ENCODE measurements at places on chromosomes 13 and 19.
A peak's percentile ranks its signal among the peaks of the same experiment; 100 is the strongest.

- no peak for DNase-seq
These were observed 61.2 kb downstream of the COLGALT1 start for GRCh38 chr19:17616686-17616960.

- DNase-seq = no peak
These were observed 270.8 kb downstream of the SPRY2 start for GRCh38 chr13:80070024-80070703.

GRCh38 chr19:46066471-46066870 is 25.7 kb upstream of the IGFL4 start:
- no peak for DNase-seq

GRCh38 chr19:57319869-57320179 is 448 bp upstream of the ZNF543 start:
- no peak for DNase-seq

DNA sequence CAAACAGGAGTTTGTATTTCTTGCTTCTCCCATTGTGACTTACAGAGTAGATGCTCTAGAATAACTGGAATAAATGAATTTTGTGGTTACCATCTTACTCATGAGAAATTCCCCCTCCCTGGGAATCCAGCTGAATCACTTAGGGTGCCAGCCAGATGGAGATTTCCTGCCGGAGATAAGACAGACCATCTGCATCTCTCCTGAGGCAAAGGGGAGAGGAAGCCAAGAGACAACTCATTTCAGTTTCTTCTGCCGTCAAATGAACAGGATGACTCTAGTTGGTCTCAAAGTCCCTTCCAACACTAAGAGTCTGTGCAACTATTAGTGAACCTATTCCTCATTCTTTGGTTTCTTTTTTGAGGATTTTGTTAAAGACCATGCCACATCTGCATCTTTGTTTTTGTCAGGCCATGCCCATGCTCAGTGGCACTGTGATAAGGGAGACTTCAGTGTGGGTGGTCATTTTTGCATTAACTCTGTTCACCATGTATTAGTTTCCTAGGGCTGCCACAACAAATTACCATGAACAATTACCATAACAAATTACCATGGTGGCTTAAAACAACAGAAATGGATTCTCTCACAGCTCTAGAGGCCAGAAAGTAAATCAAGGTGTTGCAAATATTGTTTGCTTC is 112.8 kb downstream of the NDFIP2 start:
- no peak for DNase-seq

- DNase-seq = no peak
These were observed 32.4 kb upstream of the OXGR1 start for GRCh38 chr13:97026531-97027161.

DNA sequence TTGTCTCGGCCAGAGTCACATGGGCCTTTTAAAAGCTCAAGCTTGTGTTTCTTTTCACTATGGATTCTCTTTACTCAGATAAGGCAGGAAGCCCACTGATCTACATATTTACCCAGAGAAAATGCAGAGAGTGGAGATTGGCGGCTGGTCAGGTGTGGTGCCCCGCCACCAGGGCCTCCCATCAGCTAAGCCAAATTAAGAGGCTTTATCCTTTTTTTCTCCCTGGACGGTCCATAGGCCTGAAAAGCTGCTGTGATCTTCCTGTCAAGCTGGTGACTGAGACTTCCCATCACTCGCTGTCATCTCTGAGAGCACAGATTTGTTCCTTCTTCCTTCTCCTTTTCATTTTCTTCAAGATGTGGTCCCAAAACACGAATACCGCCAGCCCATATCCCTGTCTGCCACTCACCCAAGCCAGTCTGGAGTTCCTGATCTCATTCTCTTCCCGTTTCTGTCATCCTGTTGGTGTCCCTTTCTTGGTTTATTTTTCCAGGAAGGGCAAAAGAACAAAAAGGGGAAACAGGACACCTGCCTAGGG is 1.9 kb downstream of the SAFB start:
- no peak for DNase-seq

DNA sequence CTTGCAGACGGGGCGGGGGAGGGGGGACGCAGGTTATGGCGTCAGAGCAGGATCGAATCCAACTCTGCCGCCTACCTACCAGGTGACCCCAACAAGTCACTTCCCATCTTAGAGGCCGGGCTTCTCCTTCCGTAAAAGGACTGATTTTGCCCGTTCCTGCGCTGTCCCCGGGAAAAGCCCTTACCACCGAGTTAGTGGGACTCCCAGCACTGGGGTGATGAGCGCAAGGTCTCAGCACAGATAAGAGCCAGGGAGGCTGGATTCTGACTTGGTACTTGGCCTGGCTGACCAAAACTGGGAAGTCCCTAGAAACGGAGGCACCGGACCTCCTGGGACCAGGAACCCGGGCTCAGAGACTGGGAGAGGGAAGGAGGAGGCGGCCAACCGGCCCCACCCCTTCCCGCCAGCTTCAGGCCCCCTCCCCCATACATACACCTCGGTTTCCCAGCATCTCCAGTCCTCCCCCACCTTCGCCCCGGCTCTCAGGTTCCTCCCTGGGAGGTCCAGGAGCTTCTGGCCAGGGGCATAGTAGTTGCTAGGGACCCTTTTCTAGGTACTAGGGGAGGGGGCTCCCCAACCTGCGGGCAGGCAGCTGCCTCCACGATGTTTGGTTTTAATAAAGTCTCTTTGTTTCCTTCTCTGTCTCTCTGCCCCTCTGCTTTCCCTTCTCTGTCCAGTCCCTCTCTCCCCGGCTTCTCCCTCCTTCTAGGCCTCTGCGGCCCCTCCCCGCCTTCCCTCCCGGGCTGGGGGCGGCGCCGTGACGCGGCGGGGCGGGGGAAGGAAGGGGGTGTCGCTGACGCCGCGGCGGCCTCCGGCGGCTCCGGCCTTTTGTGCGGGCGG is at the start of gene GRAMD1A:
Gene GRAMD1A (plus strand): TSS at position 826 of the 840 bp plus-strand sequence. CDS start 156 bp downstream, outside the sequence.
- peak; percentile 90 for DNase-seq

GRCh38 chr13:48726711-48727110 is 73.0 kb downstream of the CYSLTR2 start:
- DNase-seq = no peak

DNA sequence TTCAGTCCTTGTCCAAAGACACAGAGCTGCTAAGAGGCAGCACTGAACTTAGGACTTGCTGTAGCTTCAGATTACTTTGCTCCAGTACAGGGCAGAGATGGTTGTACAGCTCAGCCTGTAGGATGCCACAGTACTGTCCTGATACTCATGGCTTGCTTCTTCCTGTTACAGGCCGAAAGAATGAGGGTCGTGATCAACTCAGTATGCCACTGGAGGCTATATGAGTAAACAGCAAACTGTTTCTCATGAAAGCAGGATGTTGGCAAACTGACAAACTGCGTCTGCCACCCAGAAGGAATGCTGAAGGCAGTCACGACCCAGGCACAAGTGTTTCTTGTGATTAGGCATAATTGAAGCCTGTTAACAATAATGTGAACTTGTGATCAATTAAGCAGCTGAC is 2.8 kb downstream of the ZNF749 start:
- no peak for DNase-seq

DNA sequence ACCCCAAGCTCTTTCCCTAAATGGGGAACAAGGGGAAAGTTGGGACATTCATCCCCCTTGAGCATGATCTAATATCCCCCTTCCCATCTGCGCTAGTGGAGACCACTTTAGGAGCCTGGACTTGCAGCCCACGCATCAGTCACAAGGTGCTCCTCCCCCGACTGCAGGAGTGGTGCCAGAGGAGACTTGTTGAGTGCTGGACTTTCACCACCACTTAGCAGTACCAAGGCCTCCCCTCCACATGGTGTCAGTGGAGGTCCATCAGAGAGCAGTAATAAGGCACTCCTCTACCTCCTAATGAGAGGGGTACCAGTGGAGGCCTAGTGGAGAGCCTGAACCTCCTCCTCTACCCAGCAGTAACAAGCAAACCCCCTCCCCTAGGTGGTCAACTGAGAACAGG is 22.5 kb downstream of the CAB39L start:
- DNase-seq = no peak

DNA sequence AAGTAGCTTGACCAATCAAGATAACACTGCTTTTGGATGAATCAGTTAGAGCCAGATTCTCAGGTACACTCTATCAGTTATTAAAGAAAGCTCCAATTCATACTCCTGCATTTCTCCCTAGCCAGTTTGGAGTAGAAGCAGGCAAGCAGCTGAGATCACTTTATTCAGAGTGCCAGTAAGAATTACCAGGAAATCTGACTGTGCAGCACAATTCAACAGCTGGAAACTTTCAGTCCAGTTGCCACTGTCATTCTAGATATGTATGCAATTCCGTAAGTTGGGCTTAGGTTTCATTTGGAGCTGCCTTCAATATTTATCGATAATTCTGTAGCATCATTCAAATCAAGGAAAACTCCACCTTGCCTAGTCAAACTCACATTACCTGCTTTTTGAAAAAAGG is 2625.6 kb upstream of the PCDH20 start:
- DNase-seq = no peak

DNA sequence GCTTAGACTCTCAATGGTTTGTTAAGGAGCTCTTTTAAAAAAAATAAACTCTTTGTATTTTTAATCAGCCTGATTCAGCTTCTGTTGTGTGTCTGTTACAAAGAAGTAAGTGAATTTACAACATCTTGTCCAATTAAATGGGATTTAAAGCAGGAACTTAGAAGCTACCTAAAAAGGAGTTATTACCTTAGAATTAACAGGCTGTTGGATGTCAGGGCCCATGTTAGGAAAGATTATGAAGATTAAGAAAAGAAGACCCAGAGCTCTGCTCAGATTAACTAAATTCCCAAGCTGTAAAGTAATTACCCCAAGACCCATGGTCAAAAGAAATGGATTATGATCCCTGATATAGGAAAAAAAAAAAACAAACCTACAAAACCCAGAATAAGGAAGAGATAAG is 44.1 kb upstream of the ZNF780A start:
- no peak for DNase-seq

DNA sequence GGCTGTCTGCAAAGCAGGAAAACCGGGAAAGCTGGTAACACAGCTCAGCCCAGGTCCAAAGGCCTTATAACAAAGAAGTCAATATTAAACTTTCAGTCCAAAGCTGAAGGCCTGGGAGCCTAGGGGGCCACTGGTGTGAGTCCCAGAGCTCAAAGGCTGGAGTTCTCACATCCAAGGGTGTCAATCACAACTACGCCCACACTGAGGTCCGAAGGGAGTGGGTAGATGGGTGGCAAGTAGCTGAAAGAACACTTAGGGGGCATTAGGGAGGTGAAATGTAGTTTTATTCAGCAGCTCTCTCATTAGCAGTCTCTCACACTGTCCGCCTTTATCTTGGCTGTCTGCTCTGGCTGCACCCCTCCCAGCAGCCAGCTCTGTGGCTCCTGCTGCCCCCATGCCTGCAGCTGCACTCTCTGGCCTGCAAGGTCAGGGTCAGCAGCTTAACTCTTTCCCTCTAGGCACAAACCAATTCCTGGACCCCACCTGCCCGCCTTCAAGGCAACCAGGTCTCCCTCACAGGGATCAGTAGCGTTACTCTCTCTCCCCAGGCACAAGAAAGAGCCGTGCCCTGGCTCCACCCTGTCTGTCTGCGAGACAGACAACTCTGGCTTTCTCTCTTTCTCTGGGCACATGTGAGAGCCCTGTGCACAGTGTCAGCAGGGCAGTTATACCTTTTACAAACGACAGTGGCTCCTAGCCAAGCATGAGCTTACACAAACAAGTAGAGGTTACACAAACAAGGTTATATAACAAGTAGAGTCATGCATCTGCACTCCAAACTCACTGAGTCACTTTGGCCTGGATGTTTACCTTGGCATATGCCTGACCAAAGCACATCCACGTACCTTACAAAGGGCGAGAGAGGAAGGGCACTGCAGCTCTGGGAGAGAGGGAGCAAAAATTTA is 249.4 kb upstream of the PCDH20 start:
- DNase-seq = no peak

DNA sequence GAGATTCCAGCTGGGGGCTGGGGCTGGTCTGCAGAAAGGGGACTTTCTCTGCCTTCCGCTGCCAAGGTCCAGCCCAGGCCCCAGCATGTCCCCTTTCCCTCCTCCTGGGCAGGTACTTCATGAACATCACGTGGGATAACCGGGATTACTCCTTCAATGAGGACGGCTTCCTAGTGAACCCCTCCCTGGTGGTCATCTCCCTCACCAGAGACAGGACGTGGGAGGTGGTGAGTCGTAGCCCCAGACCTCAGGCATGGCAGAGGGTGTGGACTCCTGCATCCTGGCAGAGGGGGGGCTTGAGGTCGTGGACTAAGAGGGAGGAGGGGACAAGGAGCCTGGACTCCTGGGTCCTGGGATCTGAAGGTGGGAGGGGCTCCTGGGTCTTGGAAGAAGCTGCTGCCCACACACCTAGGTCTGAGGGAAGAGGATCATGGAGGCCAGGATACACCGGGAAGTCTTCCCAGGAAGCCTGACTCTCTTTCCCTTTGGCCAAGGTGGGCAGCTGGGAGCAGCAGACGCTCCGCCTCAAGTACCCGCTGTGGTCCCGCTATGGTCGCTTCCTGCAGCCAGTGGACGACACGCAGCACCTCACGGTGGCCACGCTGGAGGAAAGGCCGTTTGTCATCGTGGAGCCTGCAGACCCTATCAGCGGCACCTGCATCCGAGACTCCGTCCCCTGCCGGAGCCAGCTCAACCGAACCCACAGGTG is 20.6 kb downstream of the GRIN2D start:
- DNase-seq = no peak

DNA sequence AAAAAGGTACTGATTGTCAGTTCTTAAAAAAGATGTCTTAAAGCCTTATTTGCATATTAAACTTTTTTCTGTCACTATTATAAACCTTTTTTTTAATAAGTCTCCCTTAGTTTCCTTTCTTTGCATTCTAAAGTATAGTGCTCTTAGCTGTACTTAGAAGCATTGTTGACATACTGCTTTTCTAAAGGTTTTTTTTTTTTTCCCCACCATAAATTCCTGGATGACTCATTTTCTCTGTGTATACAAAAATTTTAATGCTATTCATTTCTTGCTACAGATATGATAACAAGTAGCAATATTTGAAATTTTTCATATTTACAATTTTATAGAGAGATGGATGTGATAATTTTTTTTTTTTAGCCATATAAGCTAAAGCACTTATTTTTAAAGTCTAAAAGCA is 43.5 kb downstream of the METTL21C start:
- DNase-seq = no peak

DNA sequence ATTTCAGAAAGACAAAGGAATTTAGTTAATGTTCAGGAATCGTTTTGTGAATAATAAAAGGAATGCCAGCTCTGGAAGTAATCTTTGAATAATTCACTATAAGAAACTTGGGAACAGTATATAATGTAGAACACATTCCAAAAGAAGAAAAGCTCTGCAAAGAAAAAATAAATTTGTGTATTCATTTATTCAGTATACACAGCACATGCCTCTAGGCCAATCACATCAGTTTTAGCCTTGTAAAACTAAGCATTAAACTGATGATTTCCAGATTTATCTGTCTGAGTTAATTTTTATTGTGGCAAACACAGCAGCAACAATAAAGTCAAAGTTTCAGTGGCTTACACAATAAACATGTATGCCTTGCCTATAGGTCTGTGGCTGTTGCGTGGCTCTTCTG is 5.7 kb upstream of the RXFP2 start:
- DNase-seq = no peak

- no peak for DNase-seq
These were observed 28.8 kb downstream of the LSM14A start for GRCh38 chr19:34201133-34201532.

GRCh38 chr13:32902874-32903273 is 113.3 kb upstream of the KL start:
- DNase-seq = peak; percentile 39

- no peak for DNase-seq
These were observed 144.1 kb upstream of the MIR17HG start for GRCh38 chr13:91203430-91203829.
